Endothelial cell of coronary artery (primary cell): ENCODE measurements at places on chromosomes 7 and 10. TPM values are rescaled to one million over a fixed set of nuclear protein-coding genes. Genes with fewer than 3 reads are reported as not detected.

The TCERG1L gene
- total RNA-seq = not detected in 2 replicates

The HPSE2 gene
- not detected in 2 replicates for total RNA-seq

The ADAMTS14 gene
- 0.19 TPM in 1 of 2 replicates, not detected in the other for total RNA-seq

The HNRNPF gene
- total RNA-seq = 268 and 299 TPM in 2 replicates

The FOXK1 gene
- 24.7 and 38.3 TPM in 2 replicates for total RNA-seq

The CALML3 gene
- not detected in 2 replicates for total RNA-seq

The FOXP2 gene
- total RNA-seq = under 0.01 TPM in 2 replicates

The CFAP69 gene
- total RNA-seq = 2.2 and 2.4 TPM in 2 replicates

The GARIN1A gene
- 0.18 and 0.28 TPM in 2 replicates for total RNA-seq

The DIP2C gene
- total RNA-seq = 5.0 and 7.2 TPM in 2 replicates

The SNX10 gene
- 0.19 and 0.54 TPM in 2 replicates for total RNA-seq

The DOCK4 gene
- 160 and 199 TPM in 2 replicates for total RNA-seq
